ENCODE measurements at places on chromosomes 2 and 18. TPM values are rescaled to one million over a fixed set of nuclear protein-coding genes. Genes with fewer than 3 reads are reported as not detected.

The ST6GAL2 gene
- total RNA-seq = not detected

The KIAA2012 gene
- total RNA-seq = not detected

The DCC gene
- not detected for total RNA-seq

The POMC gene
- 3.1 TPM for total RNA-seq

The MAPK4 gene
- total RNA-seq = 1.7 TPM

The IFT172 gene
- total RNA-seq = 5.9 TPM

The PJVK gene
- total RNA-seq = 3.9 TPM

The ZNF385B gene
- 9.7 TPM for total RNA-seq

The CLEC4F gene
- total RNA-seq = not detected

The HOXD10 gene
- not detected for total RNA-seq

The ASAP2 gene
- total RNA-seq = 3.7 TPM

The GAL3ST2 gene
- not detected for total RNA-seq

The CNNM3 gene
- total RNA-seq = 3.3 TPM

The TCF23 gene
- 0.20 TPM for total RNA-seq

The TIGD1 gene
- total RNA-seq = 2.7 TPM

The ANO7 gene
- 0.13 TPM for total RNA-seq

GRCh38 chr2:62348700-62349099 is 152.8 kb downstream of the B3GNT2 start:
- no peak for DNase-seq

DNA sequence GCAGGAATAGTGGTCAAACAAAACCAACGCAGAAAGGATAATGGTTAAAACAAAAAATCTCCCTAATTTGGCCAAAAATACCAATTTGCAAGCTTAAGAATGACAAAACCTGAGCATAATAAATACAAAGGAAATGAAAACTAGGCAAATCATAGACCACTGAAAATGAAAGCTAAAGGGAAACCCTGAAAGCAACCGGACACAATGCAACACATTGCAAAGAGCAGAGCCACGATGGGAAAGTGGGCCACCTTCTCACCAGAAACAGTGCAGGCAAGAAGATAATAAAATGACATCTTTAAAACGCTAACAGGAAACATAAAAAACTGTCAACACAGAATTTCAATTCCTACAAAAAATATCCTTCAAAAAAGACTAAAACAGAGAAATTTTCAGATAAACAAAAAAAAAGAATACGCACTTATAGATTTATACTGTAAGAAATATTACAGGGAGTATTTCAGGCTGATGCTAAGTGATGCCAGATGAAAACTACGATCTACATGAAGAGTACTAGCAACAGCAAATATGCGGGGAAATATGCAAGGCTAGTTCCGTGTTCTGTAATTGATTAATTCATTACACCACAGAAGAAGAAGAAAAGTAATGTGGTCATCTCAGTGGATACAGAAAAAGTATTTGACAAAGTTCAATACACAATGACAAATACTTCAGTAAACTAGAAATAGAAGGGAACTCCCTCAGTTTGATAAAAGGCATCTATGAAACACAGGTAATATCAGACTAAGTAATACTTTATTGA is 239.5 kb downstream of the L3MBTL4 start:
- DNase-seq = no peak

DNA sequence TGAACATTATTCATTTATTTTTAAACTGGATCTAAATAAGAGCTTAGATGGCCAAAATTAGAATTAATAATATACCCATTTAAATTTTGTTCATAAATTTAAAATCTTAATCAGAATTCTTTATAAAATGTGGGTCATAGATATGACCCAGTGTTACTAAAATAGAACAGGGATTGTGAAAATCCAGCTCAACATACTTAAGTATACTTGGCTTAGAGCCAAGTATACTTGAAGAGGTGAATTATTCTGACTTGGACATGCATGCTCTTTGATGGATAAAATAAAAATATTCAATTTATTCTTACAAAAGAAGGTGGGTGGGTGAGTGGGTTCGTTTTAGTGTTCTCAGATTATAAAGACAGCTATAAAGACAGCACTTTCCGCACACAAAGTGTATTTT is 70.7 kb downstream of the SPOPL start:
- no peak for DNase-seq

- no peak for DNase-seq
Measured at GRCh38 chr2:10444463-10444862, 3.7 kb downstream of the ODC1 start.

- DNase-seq = no peak
Measured at GRCh38 chr2:133292259-133292658, 276.0 kb downstream of the NCKAP5 start.

DNA sequence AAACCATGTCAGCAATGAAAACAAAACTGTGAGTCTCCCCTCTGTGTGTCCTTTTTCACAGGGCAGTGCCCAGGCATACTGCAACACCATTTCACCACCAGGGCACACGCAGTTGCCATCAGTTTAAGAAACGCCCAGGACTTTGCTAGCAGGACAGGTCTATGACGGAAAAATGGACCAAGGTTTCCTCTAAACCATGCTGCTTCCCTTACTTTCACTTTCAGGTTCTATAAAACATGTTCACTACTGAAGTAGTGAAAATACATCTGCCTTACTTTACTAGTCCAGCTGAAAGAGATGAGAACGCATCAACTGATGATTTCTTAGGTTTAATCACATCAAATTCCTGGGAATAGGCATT is 110.5 kb downstream of the TCF4 start:
- DNase-seq = peak; percentile 48

DNA sequence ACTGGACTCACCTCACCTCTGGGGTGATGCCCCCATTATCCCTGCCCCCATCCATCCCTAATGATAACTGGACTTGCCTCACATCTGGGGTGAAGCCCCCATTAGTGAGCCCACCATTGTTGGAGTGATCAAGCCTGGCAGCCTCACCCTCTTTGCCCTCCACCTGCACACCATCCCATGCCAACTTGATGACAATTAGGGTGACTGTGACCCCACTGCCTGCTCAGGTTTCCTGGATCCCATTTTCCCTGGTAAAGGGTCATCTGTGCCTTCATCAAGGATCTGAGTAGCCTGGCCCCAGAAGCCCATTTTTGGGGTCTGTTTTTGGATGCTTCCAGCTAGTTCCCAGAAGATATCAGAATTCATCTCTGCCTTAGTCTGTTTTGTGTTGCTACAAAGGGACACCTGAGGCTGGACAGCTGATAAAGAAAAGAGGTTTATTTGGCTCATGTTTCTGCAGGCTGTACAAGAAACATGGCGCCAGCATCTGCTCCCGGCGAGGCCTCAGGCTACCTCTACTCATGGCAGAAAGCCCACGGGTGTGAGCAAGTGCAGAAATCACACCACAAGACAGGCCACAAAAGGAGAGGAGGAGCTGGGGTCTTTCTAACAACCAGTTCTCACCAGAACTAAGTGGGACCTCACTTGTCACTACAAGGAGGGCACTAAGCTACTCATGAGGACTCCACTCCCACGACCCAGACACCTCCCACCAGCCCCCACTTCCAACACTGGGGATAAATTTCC is 196.4 kb upstream of the TWIST2 start:
- DNase-seq = no peak

- no peak for DNase-seq
Measured at GRCh38 chr2:12004713-12005112, 258.3 kb downstream of the LPIN1 start.

DNA sequence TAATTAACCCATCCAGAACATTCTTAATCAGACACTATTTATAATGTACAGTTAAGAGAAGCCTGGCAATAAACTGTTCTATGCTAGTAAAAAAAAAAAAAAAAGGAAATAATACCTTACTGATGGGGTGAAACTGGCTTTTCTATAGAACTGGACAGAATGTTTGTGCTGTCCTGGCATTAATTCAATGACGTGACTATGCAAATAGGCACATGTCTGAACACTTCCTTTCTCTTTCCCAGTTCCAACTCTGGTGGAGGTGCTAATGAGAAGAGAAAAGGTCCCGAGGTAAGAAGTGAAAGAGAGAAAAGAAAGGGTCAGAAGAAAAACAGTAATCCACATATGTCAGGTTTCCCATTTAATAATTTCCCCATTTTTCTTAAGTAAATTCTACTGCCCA is 508.4 kb downstream of the ZEB2 start:
- no peak for DNase-seq

DNA sequence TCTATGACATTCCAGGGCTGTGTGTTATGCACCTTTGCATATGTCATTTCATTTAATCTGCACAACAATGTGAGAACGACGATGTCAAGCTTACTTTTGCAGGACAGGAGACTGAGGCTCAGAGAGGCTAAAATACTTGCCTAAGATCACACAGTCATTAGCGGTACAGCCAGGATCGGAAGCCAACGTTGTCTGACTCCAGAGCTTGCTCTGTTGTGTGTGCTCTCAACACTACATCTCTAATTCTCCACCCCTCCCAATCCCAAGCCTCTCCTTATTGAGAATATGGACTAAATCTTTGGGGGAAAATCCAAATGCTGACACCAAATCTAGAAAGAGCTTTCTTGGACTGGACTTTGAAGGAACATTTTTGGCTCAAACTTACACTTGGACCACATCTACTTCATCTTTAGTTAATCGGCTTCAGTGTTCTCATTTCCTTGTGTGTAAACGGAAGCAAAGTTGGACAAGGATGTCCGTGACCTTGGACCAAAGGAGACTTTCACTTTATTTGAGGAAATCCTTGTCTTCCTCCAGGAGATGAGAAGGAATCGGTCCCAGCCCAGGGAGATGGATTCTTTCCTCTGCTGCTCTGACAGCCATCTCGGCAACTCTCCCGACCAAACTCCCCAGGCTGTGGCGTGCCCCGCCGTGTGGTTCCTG is 242.4 kb downstream of the LPIN1 start:
- DNase-seq = no peak

GRCh38 chr2:156532989-156533388 is 96.8 kb downstream of the GPD2 start:
- DNase-seq = no peak

- DNase-seq = no peak
Measured at GRCh38 chr2:39411181-39411944, 25.7 kb downstream of the MAP4K3 start.

- no peak for DNase-seq
Measured at GRCh38 chr2:218184331-218184730, 17.6 kb upstream of the CXCR1 start.

GRCh38 chr18:47817017-47817794 is 113.3 kb downstream of the SMAD2 start:
- no peak for DNase-seq

DNA sequence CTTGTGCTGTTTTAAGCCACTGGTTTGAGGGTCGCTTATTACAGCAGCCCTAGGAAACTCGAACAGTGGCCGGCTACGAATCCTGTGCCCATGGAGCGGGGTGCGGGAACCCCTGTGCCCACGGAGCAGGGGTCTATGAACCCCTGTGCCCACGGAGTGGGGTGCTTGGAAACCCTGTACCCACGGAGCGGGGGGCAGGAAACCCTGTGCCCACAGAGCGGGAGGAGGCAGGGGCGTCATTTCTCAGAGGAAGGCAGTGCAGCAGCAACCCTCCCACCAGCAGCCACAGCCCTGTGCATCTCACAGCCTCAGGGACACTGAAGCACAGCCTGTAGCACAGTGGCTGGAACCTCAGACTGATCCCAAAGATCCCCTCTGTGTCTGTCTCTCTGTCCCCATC is 34.2 kb upstream of the GPC1 start:
- no peak for DNase-seq

DNA sequence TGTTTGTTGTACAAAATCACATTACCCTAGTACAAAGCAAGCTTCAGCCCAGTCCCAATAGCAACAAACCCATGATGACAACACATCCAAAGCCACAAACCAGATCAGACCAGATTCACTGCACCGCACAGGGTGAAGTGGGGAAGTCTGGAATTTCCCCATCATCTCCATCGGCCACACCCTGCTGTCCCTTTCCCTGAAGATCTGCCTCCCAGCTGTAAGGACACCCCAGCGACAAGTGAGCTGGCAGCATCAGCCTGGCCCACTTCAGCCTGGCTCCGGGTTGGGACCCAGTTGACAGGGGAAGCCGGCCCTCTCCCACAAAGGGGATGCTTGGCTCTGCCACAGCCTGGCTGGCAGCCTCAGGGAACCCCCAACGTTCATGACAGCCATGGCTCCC is 207.6 kb downstream of the MGAT5 start:
- DNase-seq = no peak

DNA sequence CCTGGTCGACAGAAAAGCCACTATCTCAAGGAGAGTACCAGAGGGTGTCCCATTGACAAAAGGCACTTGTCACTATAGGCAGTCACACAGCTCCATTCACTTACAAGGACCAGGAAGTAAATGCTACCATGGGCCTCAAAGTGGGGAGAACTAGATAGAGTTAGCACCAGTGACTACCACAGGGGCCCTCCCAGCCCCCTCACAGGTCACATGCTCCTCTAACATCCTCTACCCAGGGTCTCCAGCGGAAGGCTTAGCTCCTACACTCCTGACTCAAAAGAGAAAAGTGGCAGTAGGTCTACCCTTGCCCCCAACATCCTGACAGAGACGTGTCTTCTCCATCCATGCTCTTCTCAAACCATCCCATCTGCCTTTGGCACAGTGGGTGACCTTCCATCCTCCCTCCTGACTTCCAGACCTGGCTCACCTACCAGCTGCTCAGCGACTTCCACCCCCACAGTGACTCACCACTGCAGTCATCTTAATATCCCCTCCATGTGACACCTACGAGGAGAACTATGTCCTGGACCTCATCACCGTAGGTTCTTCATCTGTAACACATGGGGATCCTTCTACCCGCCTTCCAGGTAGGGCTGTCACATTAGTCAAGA is 5.6 kb upstream of the DNMT3A start:
- DNase-seq = no peak

DNA sequence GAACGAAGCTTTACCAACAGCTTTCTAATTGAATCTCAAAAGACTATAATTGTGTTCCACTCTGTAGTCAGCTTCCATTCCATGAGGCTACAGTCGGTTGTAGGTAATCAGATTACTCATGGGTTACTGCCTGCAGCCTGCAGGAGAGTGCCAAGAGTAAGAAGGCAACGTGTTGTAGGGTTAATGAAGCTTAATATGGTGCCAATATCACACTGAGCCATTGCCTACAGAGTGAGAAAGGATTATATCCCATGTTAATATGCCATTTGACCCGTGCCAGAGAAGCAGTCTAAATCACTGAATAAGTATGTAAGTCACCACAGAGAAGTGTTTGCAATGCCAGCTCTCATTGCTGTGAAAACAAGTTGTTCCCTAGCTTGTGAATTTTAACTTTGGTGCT is 734.5 kb upstream of the ACVR2A start:
- DNase-seq = no peak

DNA sequence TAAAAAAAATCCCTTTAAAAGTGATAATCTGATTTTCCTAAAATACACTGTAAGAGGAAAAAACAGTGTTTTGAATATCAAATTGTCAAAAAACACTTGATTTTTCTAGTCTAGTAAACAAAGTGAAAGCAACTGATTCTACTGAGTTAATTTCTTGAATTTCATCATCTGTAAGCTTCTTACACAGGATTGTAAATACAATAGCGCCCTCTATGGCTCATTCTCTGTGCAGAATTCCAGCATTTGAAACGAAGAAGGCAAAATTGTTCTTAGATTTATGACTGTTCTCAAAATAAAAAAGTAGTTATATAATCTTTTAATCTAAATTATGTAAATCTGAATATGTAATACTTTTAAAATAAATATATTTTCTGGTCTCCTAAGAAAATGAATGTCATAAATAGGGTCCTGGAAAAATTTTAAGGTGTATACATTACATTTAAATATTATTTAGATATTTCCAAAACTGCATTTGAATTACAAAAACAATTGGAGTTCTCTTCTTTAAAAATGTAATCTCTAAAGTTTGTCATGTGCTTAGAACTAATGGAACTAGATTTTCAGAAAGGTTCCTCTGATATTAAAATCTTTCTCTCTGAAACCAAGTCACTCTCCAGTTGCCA is 176.9 kb upstream of the MC4R start:
- DNase-seq = no peak
